ENCODE measurements at places on chromosomes 11 and 22. TPM values are rescaled to one million over a fixed set of nuclear protein-coding genes. Genes with fewer than 3 reads are reported as not detected.

Gene PRG3
- not detected for total RNA-seq

- no peak for DNase-seq
These were observed 74.1 kb downstream of the PARVB start for GRCh38 chr22:44098021-44098739.

DNA sequence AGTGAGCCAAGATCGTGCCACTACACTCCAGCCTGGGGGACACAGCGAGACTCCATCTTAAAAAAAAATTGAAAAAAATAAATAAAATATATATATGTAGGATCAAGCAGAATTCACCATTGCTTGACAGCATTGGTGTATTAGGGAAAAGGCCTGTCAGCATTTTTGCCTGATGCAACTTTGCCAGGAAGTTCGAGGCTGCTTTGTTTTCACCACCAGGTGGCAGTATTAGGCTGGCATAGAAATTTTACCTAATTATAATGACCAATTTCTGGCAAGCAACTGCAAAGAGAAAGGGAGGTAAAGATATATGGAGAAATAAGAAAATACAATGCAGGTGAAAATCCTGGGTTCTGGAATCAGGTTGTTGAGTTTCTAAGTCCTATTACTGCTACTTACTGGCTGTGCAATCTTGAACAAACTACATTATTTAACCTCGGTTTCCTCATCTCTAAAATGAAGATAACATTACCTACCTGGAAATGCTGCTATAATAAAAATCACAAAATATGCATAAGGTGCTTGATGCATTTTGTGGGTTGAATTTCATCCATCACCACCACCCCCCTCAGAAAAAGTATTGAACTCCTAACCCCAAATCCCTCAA, 24.7 kb downstream of the LAYN start:
- DNase-seq = peak; percentile 85

Gene PGA3
- total RNA-seq = not detected

DNA sequence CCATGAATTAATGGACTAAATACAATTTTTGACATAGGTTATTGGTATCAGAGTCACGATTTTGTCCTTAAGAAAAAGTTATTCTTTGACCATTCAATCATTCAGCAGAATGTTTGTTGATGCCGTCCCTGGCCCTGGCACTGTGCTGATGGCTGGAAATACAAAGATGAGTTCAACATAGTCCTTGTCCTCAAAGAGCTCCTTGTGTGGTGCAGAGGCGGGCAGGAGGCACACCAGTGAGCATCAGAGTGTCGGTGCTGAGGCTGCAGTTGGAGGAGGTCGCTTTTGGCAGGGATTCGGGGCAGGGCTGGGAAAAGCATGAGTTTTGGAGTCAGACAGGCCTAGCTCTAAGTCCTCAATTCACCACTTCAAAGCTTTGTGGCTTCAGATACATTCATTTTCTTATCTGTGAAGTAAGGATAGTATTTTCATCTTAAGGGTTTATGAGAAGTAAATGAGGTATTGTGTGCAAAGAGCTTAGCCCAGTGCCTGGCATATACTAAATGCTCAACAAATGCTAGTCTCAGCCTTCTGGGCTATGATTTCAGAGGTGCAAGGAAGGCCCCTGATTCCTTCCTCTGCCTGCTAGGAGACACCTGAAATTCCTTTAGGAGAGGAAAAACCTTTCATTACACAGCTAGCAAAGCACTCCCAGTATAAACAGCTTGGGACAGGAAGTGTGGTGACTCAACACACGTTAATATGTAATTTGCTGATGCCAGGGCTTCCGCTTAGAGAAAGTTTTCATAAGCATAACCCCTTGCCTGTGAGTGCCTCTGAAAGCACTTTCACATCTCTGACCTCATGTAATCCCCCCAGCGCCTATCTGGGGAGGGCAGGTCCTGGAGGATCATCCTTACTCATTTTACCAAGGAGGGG, 113.8 kb downstream of the NECTIN1 start:
- peak; percentile 78 for DNase-seq

Gene ACR
- total RNA-seq = not detected

DNA sequence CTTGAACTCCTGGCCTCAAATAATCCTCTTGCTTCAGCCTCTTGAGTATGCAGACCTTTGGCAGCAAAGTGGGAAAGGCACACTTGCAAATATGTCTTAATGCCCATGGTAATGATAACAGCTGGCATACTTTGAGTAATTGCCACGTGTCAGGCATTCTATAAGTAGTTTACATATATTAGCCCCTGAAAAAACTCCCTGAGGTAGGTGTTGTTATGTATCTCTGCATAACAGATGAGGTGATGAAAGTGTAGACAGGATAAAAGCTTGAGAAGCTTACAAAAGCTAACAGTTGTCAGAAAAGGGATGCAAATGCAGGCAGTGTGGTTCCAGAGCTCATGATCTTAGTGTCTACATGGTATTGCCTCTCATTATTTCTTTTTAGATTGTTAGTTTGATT, 291.1 kb upstream of the C11orf87 start:
- no peak for DNase-seq

Gene JAM3
- total RNA-seq = 59.8 TPM

- no peak for DNase-seq
These were observed 111.9 kb downstream of the ZBTB16 start for GRCh38 chr11:114171257-114172054.

DNA sequence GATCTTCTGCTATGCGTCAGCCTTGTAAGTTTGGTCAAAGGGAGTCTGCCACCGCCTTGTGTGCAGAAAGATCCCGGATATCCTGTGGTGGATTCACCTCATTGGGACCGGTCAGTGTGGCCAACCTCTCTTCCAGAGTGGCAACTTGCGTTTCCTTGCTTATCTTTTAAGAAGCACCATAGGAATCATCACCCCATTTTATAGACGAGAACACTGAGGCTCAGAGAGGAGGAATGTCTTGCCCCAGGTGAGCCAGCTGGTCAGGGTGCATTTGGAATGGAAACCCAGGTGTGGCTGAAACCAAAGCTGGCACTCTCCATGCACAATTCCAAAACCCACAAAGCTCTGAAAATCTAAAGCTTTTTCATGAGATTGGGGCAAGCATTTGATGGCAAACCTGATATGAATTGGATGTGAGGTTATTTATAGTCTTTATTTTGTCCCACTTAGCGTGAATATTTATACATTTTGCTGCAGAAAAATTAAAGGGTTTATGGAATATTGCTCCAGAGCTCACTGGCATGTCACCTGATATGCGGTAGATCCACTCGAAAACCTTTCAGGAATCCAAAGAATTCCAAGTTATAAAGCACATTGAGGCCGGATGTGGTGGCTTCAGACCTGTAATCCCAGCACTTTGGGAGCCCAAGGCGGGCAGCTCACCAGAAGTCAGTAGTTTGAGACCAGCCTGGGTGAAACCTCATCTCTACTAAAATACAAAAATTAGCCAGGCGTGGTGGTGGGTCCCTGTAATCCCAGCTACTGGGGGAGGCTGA, 12.1 kb upstream of the EIF3D start:
- DNase-seq = no peak

Gene CRYAB
- total RNA-seq = 1,322 TPM

- DNase-seq = no peak
These were observed 41.7 kb downstream of the RIBC2 start for GRCh38 chr22:45455212-45455611.

- no peak for DNase-seq
These were observed 2.9 kb upstream of the PPP6R2 start for GRCh38 chr22:50339945-50340879.

Gene MMP12
- not detected for total RNA-seq

- no peak for DNase-seq
These were observed 732.8 kb upstream of the ANO5 start for GRCh38 chr11:21460082-21460481.

GRCh38 chr11:121696177-121696871, 243.6 kb upstream of the SORL1-AS1 start:
- peak; percentile 55 for DNase-seq

DNA sequence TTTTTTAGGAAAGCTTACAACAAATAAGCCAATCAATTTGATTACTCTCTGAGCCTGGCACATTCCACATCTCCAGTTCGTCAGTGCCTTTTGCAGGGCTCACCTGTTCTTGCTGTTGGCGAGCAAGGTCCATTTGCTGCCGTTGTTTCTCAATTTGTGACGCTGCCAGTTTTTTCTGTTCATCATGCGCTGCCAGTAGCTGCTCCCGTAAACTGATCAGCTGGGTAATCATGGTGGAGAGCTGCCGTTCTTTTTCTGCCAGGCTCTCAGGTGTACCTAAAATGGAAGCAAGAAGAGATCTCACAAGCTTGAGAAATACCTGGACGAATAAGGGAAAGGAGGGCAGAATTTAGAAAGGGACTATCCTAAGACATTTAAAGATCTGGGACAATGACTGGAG, 169.7 kb downstream of the SOX6 start:
- DNase-seq = no peak

GRCh38 chr11:415640-416041, 842 bp upstream of the SIGIRR start:
- no peak for DNase-seq

Gene LRRN4CL
- total RNA-seq = 0.26 TPM

GRCh38 chr11:119320240-119320775, 3.4 kb upstream of the MCAM start:
- peak; percentile 68 for DNase-seq

- peak; percentile 85 for DNase-seq
These were observed 10.9 kb downstream of the PHLDB1 start for GRCh38 chr11:118618115-118618990.

Gene MMP27
- total RNA-seq = not detected

Gene POTEH
- total RNA-seq = not detected

- DNase-seq = no peak
These were observed 25.9 kb downstream of the IGSF9B start for GRCh38 chr11:133930767-133931448.

DNA sequence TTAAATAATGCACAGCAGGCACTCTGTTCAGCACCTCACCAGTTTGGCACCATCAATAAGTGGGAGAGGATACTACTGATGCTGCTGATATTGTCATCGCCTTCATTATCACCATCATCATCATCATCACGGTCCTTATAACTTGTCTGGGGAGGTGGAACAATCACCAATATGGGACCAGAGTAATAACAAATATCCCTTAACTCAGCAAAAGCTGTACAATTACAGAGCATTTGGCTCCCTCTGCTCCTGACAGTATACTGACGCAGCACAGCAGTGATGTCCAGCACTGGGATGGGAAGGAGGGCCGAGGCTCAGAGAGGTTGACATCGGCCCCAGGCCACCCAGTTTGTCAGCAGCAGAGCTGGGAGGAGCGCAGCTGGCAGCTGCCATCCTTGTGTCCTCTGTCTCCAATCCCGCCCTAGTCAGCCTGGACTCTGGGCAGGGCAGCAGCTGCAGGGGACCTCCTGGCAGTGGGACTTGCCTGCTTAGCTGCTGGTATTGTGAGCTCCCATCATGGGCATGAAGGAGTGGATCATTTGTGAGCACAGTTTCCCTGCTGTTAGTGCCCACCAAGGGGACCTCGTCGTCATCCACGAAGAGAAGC, 90.0 kb downstream of the DHCR7 start:
- DNase-seq = no peak

DNA sequence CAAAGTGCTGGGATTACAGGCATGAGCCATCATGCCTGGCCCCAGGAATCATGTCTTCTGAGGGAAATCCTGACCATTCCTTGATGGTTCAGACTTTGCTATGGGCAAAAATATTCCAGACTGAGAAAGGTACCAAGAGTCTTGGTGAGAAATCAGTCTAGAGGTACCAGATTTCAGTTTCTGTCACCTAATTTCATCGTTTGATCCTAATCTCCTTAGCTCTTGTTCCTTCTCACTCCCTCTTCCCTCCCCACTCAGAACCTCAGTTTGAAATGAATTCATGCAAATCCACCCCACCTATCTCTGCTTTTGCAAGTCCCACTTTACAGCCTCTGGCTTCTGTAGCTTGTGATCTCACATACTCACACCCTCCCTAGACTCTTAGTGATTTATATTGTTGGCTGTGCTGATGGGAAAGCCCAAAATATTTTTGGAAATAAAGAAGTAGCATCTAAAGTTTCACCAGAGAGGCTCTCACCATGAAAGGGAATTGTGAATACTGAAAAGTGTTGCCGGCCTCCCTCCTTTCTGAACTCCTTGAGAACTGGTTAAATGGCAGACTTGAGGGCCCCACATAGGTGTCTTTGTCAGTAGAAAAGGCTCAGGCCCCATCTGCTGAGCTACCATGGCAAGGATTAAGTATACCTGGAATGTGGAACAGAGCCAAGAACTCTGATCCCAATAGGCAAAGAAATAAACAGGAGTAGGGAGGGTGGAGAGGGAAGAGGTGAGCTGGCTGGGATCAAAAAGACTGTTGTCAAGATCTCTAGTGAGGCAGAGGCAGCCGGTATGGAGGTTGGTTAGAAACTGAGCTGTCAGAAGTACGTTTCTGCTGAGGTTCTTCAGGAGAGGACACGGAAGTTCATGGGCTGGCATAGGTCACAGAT, 190.5 kb upstream of the MTMR2 start:
- DNase-seq = no peak

DNA sequence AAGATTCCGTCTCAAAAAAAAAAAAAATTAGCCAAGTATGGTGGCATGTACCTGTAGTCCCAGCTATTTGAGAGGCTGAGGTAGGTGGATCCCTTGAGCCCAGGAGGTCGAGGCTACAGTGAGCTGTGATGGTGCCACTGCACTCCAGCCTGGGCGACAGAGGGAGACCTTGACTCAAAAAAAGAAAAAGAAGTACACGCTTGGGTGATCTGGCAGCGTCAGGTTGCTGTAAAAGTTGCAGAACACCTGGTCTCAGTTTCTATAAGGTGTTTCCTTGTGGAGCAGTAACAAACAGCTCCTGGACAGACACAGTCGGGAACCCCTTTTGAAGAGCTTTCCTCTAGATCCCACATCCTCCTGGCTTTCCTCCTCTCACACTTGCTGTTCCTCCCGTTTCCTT, 45.8 kb downstream of the SCGB1A1 start:
- DNase-seq = no peak

Gene SELENOM
- 86.2 TPM for total RNA-seq

- DNase-seq = no peak
These were observed 49.1 kb downstream of the C11orf91 start for GRCh38 chr11:33651555-33651954.

Gene GGT5
- 16.4 TPM for total RNA-seq

- no peak for DNase-seq
These were observed 39.6 kb downstream of the NARS2 start for GRCh38 chr11:78535027-78535426.

GRCh38 chr11:19193916-19194315, 7.9 kb downstream of the CSRP3 start:
- DNase-seq = no peak

Gene OR6T1
- total RNA-seq = not detected

GRCh38 chr11:5719703-5720495, 16.3 kb upstream of the OR56B1 start:
- no peak for DNase-seq

DNA sequence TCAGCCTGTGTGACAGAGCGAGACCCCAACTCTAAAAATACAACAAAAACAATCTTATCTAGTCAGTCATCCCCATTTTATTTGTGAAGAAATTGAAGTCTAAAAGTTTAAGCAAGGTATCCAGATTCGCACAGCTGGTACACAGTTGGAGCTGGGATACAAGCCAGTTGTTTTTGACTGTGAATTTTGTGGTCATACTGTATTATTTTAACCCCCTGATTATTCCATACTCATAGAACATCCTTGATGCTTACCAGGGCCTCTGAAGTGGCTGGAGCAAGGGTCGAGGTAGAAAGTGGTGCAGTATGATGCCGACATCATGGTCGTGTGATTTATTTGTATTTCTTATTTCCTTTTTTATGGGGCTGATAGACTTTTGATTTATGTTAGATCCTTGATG, 50.0 kb downstream of the BID start:
- DNase-seq = no peak
